NCI-H187 (cell line): ENCODE measurements at places on chromosomes 12 and 14.
A peak's percentile ranks its signal among the peaks of the same experiment; 100 is the strongest.

DNA sequence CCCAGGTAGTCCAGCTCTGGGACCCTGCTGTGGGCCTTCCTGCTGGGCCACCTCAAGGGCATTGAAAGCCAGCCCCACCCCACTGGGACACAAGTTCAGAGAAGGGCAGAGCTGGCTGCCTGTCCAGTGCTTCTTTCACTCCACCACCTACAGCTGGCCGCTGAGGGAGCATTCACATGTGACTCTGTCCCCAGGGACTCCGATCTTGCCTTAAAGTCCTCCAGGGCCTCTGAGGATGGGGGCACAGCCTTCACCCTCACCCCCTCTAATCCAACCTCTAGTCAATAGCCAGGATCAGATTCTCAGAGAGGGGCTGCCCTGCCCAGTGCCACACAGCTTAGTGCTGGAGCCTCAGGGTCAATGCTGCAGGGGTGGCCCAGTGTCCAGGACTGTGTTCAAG lies 5.0 kb upstream of the CYP46A1 start:
- DNase-seq, result no peak

GRCh38 chr12:94532490-94533422 lies 73.1 kb upstream of the CEP83 start:
- DNase-seq, result peak; percentile 69

DNA sequence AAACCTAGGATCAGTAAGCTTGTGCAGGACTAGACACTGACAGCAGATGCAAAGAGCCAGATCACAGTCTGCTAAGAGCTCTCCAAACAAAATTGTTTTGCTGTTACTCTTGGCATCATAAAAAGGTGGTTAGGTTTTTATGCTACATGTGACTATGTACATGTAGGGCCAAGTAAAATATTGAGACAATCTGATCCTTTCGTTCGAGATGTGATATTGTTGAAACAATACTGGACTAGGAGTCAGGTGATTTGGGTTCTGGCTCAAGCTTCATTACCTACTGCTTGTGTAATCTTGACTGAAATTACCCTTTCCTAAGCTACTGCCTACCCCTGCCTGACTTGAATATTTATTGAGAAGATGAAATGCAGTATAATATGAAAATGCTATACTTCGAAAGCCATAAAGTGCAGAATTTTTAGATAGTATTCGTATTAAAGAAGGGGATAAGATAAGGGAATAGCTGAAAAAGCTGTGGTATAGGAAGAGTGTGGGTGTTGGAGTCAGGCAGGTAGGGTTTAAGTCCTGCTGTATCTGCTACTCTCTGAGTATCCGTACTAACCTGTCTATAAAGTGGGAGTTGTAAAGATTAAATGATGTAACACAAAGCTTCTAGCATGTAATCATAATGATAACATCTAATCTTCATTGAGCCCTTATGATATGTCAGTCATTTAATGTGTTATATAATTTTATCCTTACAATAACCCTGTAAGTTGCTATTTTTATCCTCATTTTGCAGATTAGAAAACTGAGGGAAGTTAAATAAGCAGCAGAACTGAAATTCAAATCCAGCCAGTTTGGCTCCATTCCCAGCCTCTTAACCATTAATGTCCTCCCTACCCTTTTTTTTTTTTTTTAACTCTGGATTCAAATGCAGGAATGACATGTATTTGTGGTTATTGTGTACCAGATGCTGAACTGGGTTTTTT lies 38.6 kb upstream of the ATF1 start:
- DNase-seq, result no peak

GRCh38 chr12:52575256-52575655 lies 1.6 kb upstream of the KRT74 start:
- no peak for DNase-seq

DNA sequence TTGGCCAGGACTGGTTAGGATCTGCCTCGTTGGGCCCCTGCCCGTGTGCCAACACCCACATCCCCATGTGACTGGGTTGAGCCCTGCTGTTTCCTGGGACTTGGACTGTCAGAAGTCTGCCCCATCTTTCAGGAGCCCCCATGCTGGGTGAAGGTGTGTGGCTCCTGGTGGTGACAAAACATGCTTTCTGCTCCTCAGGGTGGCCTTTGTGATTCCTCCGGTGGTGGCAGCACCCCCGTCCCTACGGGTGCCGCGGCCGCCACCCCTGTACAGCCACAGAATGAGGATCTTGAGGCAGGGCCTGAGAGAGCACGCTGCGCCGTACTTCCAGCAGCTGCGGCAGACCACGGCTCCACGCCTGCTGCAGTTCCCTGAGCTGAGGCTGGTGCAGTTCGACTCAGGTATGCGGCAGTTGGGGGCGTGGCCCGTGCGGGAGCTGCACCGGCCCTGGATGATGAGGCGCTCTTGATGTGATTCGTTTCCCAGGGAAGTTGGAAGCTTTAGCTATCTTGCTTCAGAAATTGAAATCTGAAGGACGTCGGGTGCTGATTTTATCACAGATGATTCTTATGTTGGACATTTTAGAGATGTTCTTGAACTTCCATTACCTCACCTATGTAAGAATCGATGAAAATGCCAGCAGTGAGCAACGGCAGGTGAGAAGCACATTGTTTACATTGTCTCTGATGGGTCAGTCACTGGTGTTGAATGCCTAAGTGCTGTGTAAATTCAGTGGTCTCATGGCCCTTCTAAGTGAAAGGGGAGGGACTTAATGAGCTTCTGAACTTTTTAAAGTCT lies 80.0 kb downstream of the EP400 start:
- no peak for DNase-seq

DNA sequence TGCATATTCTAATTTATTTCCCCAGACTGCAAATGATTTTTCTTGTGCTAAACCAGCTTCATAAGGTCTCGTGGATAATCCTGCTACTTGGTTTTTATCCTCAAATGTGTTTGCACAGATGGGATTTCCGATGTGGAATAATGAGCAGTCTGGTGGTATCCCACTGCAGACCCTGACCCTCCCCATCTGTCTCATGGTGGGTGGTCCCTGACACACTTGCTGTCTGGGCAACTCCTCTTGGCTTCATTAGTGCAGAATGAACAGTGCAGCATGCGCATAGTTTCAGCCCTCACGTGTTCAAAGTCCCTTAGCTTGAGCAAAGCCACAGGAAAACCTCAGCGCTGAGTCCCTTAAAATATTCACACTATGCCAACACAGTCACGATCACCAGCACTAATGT lies 996.5 kb downstream of the AACS start:
- DNase-seq, result no peak

- no peak for DNase-seq
Observed at GRCh38 chr12:111330800-111331752, 37.8 kb downstream of the PHETA1 start.

- no peak for DNase-seq
Observed at GRCh38 chr12:131565267-131566015, 145.4 kb upstream of the SFSWAP start.

- no peak for DNase-seq
Observed at GRCh38 chr14:69853774-69854173, 25.4 kb upstream of the SMOC1 start.

DNA sequence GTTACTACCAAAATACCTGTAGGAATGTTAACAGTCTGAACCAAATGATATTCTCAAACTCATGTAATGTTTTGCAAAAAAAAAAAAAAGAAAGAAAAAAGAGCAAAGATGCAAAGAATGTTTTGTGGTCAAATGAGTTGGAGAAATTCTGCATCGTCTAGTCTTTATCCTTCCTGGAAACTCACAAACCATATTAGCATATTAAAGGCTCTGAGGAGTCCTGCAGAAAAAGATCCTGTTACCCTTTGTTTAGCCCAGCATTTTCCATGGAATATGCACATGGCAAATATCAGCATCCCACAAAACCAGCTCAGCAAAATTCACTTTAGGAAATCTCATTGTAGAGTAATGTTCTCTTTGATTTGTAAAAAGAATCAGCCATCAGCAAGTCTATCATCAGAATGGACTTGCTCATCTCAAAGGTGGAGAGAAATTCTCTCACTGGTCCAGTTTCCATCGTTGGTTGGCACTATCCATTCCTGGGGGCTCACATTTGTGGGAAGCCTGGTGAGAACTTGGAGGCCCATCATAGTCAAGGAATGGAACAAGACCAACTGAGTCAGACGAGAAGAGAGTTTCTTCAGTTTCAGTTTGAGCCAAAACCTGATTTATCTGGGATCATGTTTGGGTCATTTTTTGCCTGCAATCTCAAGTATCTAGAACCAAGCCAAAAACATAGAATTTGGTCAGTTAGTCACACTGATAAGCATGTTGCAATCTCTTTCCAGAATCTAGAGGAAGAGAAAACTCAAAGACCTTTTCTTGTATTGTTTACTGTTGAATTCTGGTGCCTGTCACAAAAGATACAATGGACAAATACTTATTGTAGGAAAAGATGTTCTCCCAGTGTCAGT lies 129.8 kb downstream of the TBX5 start:
- DNase-seq, result no peak

GRCh38 chr14:103501921-103502669 lies 20.5 kb downstream of the CKB start:
- DNase-seq, result no peak

DNA sequence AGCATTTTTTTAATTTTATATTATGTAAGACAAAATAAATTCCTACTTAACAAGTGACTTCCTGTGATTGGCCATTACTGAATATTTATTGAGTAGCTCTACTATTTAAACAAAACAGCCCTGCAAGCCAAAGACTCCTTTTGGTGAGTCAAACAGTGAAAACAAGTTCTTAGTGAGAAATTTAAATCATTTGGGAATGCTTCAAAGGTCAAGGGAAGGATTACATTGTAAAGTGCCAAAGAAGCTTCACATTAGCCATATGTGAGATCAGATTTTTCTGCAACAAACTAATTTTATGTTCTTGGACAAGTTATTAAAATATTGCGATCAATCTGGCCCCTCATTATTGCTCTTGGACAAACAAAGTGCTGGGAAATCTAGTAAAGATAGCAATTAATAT lies 795.4 kb upstream of the MGAT4C start:
- DNase-seq, result no peak

DNA sequence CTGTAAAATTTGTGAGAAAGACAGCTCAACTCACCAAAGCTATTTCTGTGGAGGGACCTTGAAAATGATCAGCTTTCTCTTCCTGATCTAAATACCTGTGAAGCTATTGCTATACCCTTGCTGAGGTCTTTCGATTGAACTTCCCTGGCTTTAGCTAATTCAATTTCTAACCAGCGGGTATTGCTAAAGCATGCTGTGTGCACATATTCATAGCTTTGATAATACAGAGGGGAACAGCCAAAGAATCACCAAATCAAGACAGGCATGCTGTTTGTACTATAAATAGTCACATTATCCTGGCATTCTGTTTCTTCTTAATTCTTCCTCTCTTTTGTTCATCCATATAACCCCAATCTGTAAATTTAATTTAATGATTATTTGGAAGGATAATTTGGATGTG lies 233.0 kb downstream of the LRFN5 start:
- no peak for DNase-seq

- DNase-seq, result no peak
Observed at GRCh38 chr12:52259657-52260243, 14.7 kb upstream of the KRT86 start.

DNA sequence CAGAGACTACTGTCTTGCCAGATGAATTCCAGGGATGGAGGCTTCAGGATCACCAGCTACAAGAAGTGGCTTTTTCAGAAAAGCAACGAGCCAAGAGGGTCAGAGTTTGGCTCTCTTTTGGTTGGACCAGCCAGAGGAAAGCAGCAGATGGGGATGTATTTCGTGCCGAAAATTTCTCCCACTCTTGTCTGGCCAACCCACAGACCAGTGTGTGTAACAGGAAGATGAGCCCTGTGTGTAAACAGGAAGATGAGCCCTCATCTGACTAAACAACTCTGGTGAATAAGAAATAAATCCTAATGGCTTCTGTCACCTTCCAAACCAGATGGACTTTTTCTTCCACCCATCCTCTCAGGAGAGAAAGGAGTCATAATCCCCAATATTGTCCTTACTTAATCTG lies 13.1 kb downstream of the GPR68 start:
- no peak for DNase-seq

DNA sequence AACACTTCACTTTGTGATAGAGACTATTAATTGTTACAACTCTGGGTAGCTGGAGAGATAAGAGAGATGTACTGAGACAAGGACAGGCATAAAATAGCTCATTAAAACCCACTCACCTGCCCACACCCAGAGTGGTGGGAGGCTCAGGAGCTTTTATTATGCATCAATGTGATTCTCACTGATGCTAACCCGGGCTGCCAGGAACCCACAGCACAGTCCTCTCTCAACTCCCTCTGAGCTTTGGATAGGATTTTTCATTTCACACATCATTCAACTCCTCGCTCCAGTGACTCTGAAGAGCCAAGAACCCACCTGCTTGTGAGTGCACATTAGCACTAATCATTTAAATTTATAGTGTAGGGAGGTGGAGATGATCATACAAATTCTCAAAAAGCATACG lies 827.9 kb downstream of the FLRT2 start:
- peak; percentile 94 for DNase-seq

GRCh38 chr14:52700701-52701172 lies 5.4 kb upstream of the ERO1A start:
- no peak for DNase-seq

- DNase-seq, result no peak
Observed at GRCh38 chr12:81633127-81633526, 126.0 kb downstream of the PPFIA2 start.

DNA sequence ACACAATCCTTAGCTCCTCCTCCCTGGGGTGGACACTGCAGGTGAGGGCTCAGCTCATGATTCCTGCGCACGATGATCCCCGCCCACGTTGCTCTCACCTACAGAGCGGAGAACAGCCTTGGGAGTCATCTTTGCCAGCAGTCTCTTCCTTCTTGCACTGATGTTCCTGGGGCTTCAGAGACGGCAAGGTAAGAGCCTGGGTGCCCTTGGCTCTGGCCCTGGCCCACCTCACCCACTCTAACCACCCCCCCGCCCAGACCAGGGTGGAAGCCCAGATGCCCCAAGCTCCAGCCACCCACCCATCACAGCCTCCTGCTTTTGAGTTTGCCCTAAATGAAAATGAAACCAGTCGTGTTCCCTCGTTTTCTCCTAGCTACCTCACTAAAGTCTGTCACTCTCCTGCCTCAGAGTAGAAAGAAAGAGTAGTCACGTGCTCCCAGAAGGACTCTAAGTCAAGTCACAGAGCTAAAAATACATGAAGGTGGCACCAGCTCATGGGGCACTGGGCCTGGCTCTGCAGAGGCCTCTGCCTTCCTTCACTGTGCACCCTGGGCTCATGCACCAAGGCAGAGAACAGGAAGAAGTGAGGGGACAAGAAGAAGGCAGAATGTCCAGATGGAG lies 9.0 kb downstream of the TAPBPL start:
- DNase-seq, result no peak

GRCh38 chr12:115962216-115962615 lies 315.3 kb downstream of the MED13L start:
- DNase-seq, result no peak

DNA sequence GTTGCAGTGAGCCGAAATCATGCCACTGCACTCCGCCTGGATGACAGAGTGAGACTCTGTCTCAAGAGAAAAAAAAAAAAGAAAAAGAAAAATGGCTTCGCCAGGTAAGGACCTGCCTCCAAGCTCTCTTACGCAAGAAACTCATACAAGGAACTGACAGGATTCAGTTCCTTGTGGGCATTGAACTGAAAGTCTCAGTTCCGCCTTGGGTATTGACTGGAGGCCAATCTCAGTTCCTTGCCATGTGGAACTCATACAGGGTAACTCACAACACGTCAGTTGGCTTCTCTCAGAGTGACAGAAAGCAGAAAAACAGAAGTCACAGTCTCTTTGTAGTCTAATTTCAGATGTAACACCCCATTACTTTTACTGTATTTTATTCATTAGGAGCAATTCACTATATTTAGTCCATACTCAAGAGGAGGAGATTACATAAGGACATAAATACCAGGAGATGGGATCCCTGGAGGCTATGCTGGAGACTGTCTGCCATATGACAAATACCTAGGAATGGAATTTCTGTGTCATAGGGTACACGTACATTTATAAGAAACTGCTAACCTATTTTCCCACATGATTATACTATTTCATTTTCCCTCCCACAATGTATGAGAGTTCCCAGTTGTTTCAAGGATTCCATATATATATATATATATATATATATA lies 11.4 kb upstream of the NOPCHAP1 start:
- no peak for DNase-seq
